ENCODE measurements at places on chromosomes 2 and 18. TPM values are rescaled to one million over a fixed set of nuclear protein-coding genes. Genes with fewer than 3 reads are reported as not detected.

Gene TBR1
- under 0.01 TPM for total RNA-seq

Gene POTEI
- not detected for total RNA-seq

Gene NCL
- total RNA-seq: 134 TPM

Gene DLX2
- not detected for total RNA-seq

Gene SPDYA
- total RNA-seq: 1.4 TPM

Gene PGAP1
- total RNA-seq: 8.3 TPM

Gene CD8B2
- total RNA-seq: not detected

Gene TEX44
- not detected for total RNA-seq

Gene PKDCC
- total RNA-seq: 0.79 TPM

Measured in bronchial epithelial cell (primary cell).